Neural crest cell (in vitro differentiated cells): ENCODE measurements at places on chromosomes 12 and 14. TPM values are rescaled to one million over a fixed set of nuclear protein-coding genes. Genes with fewer than 3 reads are reported as not detected.

KRT4 gene
- total RNA-seq: not detected in 2 replicates

HVCN1 gene
- total RNA-seq: 3.8 and 4.9 TPM in 2 replicates

GPR65 gene
- total RNA-seq: not detected in 2 replicates

TGM1 gene
- total RNA-seq: 4.5 and 6.4 TPM in 2 replicates

POP5 gene
- total RNA-seq: 49.7 and 55.8 TPM in 2 replicates

GLIPR1L1 gene
- total RNA-seq: not detected in 2 replicates

SPTB gene
- 0.16 and 0.18 TPM in 2 replicates for total RNA-seq

CLEC2A gene
- total RNA-seq: not detected in 2 replicates

CACNA2D4 gene
- total RNA-seq: 0.72 and 1.3 TPM in 2 replicates

CLEC4D gene
- total RNA-seq: not detected in 2 replicates

RNFT2 gene
- 79.9 and 82.1 TPM in 2 replicates for total RNA-seq

APOF gene
- total RNA-seq: not detected in 2 replicates

- H3K36me3 ChIP-seq: no peaks in the 10 kb centered on the region
- peaks cover 21% of the 10 kb centered on the region for H3K4me1 ChIP-seq
- peak overlapping the region; percentile 97 for H3K4me3 ChIP-seq
- no peak for DNase-seq
- H3K27ac ChIP-seq: peak overlapping the region; percentile 27
These were observed 524 bp downstream of the KMT5A start for GRCh38 chr12:123384318-123384993.

GRCh38 chr12:4910502-4911315, 1.0 kb downstream of the KCNA1 start:
- peak overlapping the region; percentile 88 for H3K4me3 ChIP-seq
- no peak overlapping the region for H3K27ac ChIP-seq
- H3K27me3 ChIP-seq: peaks cover 50% of the 10 kb centered on the region

DNA sequence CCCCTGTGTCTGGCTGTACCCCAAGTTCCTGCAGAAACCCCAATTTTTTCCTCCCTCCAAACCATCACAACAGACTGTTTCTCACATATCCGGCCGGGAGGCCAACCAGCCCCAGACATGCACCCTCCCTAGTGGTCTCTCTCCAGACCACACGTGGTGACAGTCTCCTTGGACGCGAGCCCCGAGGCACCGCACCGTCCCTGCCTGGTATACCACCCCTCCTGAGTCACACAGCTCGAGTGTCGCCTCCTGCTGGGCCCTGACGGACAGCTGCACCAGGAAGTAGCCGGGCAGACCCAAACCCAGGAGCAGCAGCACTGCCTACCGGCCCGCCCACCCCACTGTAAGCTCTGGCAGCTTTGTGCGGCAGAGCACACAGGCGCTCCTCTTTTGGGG, 97.4 kb downstream of the RFLNA start:
- no peak for DNase-seq
- peaks cover 26% of the 10 kb centered on the region for H3K4me1 ChIP-seq
- peaks cover 12% of the 10 kb centered on the region for H3K27me3 ChIP-seq
- H3K36me3 ChIP-seq: no peaks in the 10 kb centered on the region
- H3K4me3 ChIP-seq: no peak overlapping the region

GRCh38 chr12:53185582-53186153, 4.9 kb upstream of the CSAD start:
- peak overlapping the region; percentile 28 for H3K4me3 ChIP-seq
- H3K27ac ChIP-seq: no peak overlapping the region
- no peak for DNase-seq
- H3K36me3 ChIP-seq: peaks cover 26% of the 10 kb centered on the region
- H3K27me3 ChIP-seq: no peaks in the 10 kb centered on the region

DNA sequence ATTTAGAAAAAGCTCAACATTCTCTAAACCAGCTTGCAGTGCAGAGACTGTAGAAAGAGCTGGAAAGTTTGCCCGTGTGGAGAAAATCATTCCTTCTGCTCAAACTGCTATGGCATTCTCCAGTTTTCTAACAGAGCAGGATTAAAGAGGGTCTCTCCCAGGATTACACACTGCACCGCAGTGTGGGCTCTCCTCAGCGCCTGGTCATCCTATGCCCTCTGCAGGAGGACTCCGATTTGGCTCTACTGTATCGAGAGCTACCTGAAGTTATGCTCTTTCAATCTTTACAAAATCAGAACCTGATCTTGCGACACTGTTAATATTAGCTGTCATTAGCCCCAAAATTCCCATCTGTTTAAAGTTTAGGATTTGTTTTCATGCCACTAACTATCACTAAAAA, 33.0 kb downstream of the BHLHE41 start:
- no peaks in the 10 kb centered on the region for H3K27me3 ChIP-seq
- H3K4me1 ChIP-seq: no peaks in the 10 kb centered on the region
- DNase-seq: no peak
- no peak overlapping the region for H3K4me3 ChIP-seq
- no peaks in the 10 kb centered on the region for H3K36me3 ChIP-seq

- no peaks in the 10 kb centered on the region for H3K36me3 ChIP-seq
- H3K27me3 ChIP-seq: peaks cover 32% of the 10 kb centered on the region
- no peak overlapping the region for H3K4me3 ChIP-seq
- no peaks in the 10 kb centered on the region for H3K4me1 ChIP-seq
- H3K27ac ChIP-seq: no peak overlapping the region
- no peak for DNase-seq
These were observed 57.4 kb upstream of the KCNJ8 start for GRCh38 chr12:21831791-21832344.

DNA sequence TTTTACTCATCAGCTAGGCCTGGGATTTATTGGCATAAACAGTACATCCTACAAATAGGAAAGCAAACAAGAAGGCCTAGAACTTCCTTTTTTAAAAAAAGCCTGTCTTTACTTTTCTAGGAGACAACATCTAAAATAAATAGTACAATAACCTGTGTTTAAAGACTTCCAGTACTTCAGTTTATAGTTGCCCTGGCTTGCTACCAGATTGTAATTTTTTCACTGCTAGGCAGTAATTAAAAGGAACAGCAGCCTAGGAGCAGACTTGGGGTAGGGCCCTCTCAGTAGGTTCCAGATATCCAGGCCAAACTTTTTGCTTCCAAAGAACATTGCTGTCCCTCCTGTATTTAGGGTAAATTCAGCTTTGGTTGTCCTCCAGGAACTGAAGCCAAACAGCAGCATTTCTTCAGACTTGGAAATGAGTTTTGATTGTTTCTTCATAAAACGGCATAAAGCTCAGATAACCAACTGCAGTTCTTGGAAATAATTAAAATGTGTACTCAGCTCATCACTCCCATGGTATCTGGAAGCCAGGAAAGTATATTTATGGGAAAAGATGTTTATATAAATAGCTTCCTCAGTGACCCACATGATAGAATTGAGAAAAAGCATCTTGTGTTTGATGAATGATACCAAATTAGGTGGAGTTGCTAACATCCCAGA, 61.7 kb downstream of the PPP1R36 start:
- DNase-seq: no peak
- H3K36me3 ChIP-seq: no peaks in the 10 kb centered on the region
- no peak overlapping the region for H3K27ac ChIP-seq
- H3K4me1 ChIP-seq: peaks cover 12% of the 10 kb centered on the region

DNA sequence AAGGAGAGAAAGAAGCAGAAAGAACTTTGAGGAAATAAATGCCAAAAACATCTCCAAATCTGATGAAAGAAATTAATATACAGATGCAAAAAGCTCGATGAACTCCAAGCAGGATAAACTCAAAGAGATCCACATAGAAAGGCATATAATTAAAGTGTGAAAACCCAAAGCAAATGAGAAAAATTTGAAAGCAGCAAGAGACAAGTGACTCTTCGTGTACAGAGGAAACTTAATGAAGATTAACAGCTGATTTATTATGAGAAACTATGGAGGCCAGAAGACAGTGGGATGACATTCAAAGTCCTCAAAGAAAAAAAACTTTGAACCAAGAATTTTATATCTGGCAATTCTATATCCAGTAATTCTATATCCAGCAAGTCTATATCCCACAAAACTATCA, 163.0 kb upstream of the TMCC3 start:
- H3K4me3 ChIP-seq: no peak overlapping the region
- peaks cover 7% of the 10 kb centered on the region for H3K36me3 ChIP-seq
- H3K27me3 ChIP-seq: no peaks in the 10 kb centered on the region
- H3K27ac ChIP-seq: no peak overlapping the region
- H3K4me1 ChIP-seq: peaks cover 6% of the 10 kb centered on the region

GRCh38 chr12:70178038-70178437, 65.2 kb upstream of the CNOT2 start:
- no peaks in the 10 kb centered on the region for H3K36me3 ChIP-seq
- DNase-seq: no peak
- no peak overlapping the region for H3K27ac ChIP-seq
- no peak overlapping the region for H3K4me3 ChIP-seq

DNA sequence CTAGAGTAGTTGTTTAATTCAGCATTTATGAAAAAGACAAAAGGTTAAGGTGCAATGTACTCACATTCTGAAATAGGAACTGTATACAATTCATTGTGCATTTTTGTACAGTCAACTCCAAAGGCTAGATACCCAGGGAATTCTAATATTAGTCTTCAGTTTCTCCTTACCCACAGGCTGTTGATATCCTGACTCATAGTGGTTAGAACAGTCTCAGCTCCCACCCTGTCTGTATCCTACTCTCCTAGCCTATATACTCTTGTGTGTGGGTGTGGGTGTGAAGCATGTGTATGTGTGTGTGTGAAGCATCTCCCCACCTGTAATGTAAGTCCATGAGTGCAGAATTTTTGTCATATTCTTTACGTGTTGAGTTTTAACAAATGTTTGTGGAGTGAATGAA, 229.5 kb downstream of the NAV3 start:
- H3K36me3 ChIP-seq: no peaks in the 10 kb centered on the region
- no peak overlapping the region for H3K4me3 ChIP-seq
- DNase-seq: no peak
- peaks cover 10% of the 10 kb centered on the region for H3K4me1 ChIP-seq

DNA sequence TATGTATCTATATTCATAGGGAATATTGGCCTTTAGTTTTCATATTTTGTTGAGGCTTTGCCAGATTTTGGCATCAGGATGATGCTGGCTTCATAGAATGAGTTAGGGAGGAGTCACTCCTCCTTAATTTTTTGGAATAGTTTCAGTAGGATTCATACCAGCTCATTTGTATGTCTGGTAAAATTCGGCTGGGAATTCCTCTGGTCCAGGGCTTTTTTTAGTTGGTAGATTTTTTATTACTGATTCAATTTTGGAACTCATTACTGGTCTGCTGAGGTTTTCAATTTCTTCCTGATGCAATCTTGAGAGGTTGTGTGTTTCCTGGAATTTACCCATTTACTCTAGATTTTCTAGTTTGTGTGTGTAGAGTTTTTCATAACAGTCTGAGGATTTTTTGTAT, 175.2 kb downstream of the EPS8 start:
- H3K27ac ChIP-seq: no peak overlapping the region
- H3K4me3 ChIP-seq: no peak overlapping the region
- peaks cover 52% of the 10 kb centered on the region for H3K36me3 ChIP-seq

GRCh38 chr14:91367173-91368171, 50.1 kb downstream of the CCDC88C start:
- DNase-seq: no peak
- H3K4me1 ChIP-seq: peaks cover 21% of the 10 kb centered on the region
- no peak overlapping the region for H3K4me3 ChIP-seq
- H3K27me3 ChIP-seq: no peaks in the 10 kb centered on the region
- H3K27ac ChIP-seq: no peak overlapping the region

DNA sequence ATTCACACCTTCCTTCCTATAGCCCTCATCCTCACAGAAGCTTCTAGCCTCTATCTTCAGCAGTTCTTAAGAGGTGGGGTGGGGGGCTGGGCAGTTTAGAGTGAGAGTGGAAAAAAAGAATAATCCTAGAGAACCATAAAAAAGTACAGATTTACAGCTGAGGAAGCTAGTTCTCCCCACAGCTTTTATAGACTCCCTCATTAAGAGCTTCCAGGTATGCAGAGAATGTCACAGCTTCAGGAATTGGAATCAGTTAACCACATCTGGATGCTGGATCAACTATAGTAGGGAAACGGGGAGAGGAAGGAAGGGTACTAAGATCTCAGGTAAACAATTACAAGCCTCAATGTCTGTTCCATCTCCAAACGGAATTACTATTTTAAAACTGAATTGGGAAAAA, 12.3 kb downstream of the GDF11 start:
- H3K27ac ChIP-seq: no peak overlapping the region
- peaks cover 36% of the 10 kb centered on the region for H3K4me1 ChIP-seq
- peak overlapping the region; percentile 6 for H3K4me3 ChIP-seq
- H3K27me3 ChIP-seq: no peaks in the 10 kb centered on the region
- no peak for DNase-seq
- peaks cover 37% of the 10 kb centered on the region for H3K36me3 ChIP-seq

DNA sequence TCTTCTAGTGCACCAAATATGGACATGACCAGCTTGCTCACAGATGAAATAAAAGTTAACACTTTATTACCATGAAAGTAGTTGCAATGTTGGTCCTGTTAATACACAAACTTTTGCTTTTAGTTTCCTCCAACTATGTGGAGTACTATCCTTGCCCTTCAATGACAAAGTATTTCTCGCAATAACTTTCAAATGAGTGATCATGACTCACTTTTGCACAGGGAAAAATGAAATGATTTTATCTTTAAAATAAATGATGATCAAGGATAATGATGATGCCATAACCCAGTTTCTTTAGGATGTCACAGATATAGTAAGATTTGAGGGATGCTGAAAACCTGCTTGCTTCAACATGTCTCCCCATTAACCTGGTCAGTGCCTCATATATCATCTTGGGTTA, 254.0 kb upstream of the KITLG start:
- DNase-seq: no peak
- peaks cover 5% of the 10 kb centered on the region for H3K36me3 ChIP-seq
- H3K27ac ChIP-seq: no peak overlapping the region
- H3K27me3 ChIP-seq: no peaks in the 10 kb centered on the region

DNA sequence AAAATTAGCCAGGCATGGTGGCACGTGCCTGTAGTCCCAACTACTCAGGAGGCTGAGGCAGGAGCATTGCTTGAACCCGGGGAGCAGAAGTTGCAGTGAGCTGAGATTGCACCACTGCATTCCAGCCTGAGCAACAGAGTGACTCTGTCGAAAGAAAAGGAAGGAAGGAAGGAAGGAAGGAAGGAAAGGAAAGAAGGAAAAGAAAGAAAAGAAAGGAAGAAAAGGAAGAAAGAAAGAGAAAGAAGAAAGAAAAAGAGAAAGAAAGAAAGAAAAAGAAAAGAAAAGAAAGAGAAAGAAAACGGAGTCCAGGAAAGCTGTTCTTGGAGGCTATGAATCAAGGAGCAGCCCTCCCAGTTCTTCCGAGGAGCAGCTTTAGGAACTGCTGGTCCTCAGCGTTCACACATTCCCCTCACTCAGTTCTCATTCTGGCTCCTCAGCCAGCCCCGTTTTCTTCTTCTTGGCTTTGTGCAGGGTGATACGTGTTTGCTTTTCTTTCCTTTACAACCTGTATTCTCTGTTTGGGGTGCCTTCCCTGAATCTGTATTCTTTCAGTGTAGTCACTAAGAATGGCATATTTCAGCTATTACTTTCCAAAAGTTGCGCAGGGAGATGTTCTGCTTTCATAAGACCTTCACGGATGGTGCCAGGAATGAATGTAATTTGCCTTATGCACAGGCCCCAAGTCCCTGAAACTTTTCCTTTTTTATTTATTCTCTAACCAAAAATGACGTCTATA, 12.2 kb downstream of the FBXL14 start:
- H3K27me3 ChIP-seq: peaks cover 7% of the 10 kb centered on the region
- DNase-seq: no peak
- H3K36me3 ChIP-seq: no peaks in the 10 kb centered on the region
- H3K4me3 ChIP-seq: no peak overlapping the region

GRCh38 chr14:74599321-74599761, 12.7 kb downstream of the LTBP2 start:
- DNase-seq: no peak
- no peaks in the 10 kb centered on the region for H3K4me1 ChIP-seq
- no peaks in the 10 kb centered on the region for H3K36me3 ChIP-seq
- peak overlapping the region; percentile 62 for H3K27ac ChIP-seq
- no peak overlapping the region for H3K4me3 ChIP-seq
- H3K27me3 ChIP-seq: no peaks in the 10 kb centered on the region

GRCh38 chr12:15880721-15881120, 1.5 kb upstream of the STRAP start:
- H3K36me3 ChIP-seq: peaks cover 1% of the 10 kb centered on the region
- H3K4me1 ChIP-seq: peaks cover 41% of the 10 kb centered on the region
- no peak for DNase-seq
- H3K27ac ChIP-seq: no peak overlapping the region
- H3K4me3 ChIP-seq: peak overlapping the region; percentile 52
- H3K27me3 ChIP-seq: no peaks in the 10 kb centered on the region
